ENCODE measurements at places on chromosomes 13 and 19.
A peak's percentile ranks its signal among the peaks of the same experiment; 100 is the strongest.

GRCh38 chr13:24982333-24982999 is 113.5 kb upstream of the PABPC3 start:
- no peak for DNase-seq

GRCh38 chr13:24741791-24742190 is 22.2 kb upstream of the RNF17 start:
- DNase-seq: no peak

DNA sequence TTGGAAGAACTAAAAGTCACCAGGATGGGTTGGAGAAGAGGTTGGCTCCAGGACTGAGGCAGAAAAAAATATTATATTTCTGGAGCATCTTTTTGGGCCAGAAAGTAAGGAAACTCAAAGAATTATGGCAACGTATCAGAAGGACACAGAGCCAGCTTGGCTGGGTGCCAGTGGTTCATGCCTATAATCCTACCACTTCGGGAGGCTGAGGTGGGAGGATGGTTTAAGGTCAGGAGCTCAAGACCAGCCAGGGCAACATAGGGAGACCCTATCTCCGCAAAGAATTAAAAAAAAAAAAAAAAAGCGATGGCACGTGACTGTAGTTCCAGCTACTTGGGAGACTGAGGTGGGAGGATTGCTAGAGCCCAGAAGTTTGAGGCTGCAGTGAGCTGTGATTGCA is 108.1 kb downstream of the GADD45B start:
- DNase-seq: no peak

- DNase-seq: peak; percentile 83
Measured at GRCh38 chr19:4633140-4633967, 6.0 kb upstream of the TNFAIP8L1 start.

DNA sequence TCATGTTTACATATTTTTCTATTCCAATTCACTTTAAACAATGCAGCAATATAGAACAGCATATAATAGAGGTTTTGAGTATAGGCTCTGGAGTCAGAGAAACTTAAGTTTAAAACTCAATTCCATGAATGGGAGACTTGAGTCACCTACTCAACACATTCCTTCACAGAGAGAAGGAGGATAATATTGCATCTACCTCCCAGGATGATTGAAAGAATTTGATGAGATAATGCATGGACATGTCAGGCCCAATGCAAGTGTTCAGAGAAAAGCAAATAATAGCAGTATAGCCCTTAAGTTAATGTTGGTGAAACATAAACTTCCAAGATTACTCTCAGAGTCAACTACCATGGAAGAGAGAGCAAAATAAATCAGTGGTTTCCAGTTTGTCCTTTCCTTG is 170.2 kb downstream of the DCLK1 start:
- DNase-seq: peak; percentile 17

DNA sequence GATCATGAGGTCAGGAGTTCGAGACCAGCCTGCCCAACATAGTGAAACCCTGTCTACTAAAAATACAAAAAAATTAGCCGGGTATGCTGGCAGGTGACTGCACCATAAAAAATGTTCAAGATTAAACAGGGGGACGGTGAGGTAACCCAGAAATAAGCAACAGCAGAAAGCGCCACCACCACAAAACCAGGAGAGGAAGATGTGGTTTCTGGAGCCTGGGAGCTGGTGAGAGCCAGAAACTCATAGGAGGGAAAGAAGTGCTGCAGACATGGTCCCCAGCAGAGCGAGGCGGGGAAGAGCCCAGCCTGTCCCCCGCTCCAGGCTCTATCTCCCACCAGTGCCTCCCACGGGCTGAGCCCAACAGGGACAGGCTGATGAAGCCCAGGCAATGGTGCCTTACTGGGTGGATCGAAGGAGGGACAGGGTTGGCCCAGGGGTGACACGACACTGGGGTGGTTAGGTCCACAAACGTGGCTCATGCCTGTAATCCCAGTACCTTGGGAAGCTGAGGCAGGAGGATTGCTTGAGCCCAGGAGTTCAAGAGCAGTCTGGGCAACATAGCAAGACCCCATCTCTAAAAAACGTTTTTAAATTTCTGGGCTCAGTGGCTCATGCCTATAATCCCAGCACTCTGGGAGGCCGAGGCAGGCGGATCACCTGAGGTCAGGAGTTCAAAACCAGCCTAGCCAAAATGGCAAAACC is 19.0 kb downstream of the SPC24 start:
- no peak for DNase-seq

- DNase-seq: no peak
Measured at GRCh38 chr13:98878486-98879126, 99.3 kb downstream of the DOCK9 start.

DNA sequence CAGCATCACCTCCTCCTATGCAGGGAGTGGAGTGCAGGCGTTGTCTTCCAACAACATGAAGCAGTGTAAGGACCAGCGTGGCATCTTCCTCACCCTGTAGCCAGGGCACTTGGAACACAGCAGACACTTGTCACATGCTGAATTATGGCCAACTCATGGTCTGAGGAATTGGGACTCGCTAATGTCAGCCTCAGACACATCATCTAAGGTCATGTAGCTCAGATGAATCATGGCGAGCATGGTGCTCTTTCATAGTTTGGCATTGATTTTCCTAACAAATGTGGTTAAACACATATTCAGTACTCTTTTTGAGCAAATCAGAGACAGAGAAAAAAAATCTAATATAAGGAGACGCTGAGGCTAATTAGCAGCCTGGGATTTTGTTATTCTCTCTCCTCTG is 99.6 kb upstream of the SGCG start:
- peak; percentile 21 for DNase-seq

DNA sequence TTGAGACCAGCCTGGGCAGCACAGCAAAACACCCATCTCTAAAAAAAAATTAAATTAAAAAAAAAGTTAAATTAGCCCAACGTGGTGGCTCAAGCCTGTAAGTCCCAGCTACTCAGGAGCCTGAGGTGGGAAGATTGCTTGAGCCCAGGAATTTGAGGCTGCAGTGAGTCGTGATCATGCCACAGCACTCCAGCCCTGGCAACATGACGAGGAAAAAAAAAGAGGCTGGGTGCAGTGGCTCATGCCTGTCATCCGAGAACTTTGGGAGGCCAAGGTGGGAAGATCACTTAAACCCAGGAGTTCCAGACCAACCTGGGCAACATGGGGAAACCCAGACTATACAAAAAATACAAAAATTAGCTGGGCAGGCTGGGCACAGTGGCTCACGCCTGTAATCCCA is 2.2 kb upstream of the TMEM161A start:
- no peak for DNase-seq

DNA sequence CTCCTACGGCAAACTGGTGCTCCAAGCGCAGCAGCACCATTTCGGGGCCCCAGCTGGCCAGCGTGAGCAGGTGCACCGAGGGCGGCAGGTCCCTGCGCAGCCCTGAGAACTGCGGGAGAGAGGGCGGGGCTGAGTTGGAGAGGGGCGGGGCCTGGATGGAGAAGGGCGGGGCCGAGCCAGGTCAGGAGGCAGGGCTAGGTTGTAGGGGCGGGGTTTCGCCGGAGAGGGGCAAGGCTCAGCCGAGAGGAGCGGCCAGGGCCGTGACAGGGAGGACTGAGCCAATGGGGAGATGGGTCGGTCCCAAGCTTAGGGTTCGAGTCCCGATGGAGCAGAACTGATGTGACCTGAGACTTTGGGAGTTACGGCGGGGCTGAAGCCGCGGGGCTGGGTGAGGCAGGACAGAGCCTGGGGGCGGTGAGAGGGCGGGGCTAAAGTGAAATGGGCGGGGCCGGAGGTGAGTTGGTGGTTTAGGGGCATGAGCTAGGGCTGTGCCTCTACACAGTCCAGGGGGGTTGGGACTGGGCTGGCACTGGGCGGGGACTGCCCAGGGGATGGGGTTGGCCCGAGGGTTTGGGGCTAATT is 19.0 kb downstream of the MAN2B1 start:
- peak; percentile 36 for DNase-seq

DNA sequence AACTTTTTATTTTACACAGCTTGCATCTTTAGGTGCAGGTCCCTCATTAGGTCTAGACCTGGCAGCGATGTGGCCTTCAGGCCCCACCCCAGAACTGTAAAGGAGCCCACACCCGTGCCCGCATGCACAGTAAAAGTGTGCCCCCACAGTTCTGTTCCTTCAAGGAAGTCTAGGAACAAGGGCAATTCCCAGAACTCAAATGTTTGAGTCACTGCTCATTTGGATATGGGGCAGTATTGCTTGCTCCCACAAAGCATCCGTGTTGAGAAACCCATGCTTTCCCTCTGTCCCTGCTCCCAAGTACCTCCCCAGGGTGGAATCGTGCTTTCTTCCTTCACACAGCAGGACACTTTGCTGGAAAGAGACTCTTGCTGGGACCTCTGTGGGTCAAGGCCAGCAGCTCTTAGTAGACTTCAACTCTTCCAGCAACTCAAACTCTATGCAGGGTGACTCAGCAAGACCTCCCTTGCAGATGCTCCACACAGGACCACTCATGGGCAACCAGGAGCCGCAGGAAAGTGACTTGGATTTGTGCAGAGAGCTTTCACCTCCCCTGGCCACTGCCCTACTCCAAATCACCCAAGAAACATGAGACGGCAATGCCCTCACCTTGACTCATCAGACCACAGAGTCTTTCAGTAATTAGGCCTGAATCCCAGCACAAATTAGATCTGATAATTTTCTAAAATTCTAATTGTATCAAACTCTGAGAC is 12.3 kb downstream of the SLC7A1 start:
- peak; percentile 90 for DNase-seq

GRCh38 chr19:45364696-45365095 is 5.7 kb downstream of the ERCC2 start:
- DNase-seq: no peak
